ENCODE measurements at places on chromosomes 4 and X.
A peak's percentile ranks its signal among the peaks of the same experiment; 100 is the strongest.

GRCh38 chr4:172207258-172207657 is 394.1 kb downstream of the GALNTL6 start:
- DNase-seq, result no peak

GRCh38 chr4:125722009-125722408 is 407.3 kb downstream of the FAT4 start:
- DNase-seq, result no peak

GRCh38 chr4:170476351-170476750 is 386.6 kb upstream of the AADAT start:
- DNase-seq, result no peak

GRCh38 chr4:161680146-161680545 is 483.7 kb downstream of the FSTL5 start:
- DNase-seq, result no peak

GRCh38 chr4:185134307-185134869 is 8.7 kb upstream of the SLC25A4 start:
- DNase-seq, result peak; percentile 10

GRCh38 chr4:147984065-147984777 is 252.3 kb downstream of the ARHGAP10 start:
- DNase-seq, result no peak

- no peak for DNase-seq
Measured at GRCh38 chr4:7062816-7063215, 5.0 kb downstream of the GRPEL1 start.

All from astrocyte (in vitro differentiated cells and primary cell).